H1 (cell line): ENCODE measurements at places on chromosomes 2 and 18. TPM values are rescaled to one million over a fixed set of nuclear protein-coding genes. Genes with fewer than 3 reads are reported as not detected.

DNA sequence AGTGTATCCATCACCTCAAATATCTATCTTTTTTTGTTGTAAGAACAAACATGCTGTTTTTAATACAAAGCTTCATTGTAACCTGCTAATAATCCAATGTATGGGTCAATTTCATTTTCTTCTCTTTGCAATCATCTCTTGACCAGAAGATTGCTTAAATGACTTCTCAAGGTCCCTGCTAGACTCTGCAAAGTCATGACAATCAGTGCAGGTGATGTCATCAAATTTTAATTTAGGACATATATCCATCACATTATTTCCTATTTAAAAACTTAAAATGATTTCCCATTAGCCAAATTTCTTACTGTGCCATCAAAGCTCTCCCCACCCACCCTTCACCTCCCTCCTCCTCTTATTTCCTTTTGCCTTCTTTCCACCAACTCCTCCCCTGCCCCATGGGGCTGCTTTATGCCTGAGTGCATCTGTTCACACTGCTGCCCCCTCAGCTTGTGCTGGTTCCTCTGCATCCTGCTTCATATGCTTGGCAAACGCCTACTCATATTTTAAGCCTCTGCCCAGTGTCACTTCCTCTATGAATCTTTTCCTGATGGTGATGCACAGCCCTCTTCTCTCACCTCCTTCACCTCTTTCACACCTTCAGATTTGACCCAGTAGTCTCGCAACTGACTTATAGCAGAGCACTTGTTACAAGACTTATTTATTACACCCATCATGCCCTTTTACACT lies 20.3 kb downstream of the PLEK start:
- no peak for DNase-seq

DNA sequence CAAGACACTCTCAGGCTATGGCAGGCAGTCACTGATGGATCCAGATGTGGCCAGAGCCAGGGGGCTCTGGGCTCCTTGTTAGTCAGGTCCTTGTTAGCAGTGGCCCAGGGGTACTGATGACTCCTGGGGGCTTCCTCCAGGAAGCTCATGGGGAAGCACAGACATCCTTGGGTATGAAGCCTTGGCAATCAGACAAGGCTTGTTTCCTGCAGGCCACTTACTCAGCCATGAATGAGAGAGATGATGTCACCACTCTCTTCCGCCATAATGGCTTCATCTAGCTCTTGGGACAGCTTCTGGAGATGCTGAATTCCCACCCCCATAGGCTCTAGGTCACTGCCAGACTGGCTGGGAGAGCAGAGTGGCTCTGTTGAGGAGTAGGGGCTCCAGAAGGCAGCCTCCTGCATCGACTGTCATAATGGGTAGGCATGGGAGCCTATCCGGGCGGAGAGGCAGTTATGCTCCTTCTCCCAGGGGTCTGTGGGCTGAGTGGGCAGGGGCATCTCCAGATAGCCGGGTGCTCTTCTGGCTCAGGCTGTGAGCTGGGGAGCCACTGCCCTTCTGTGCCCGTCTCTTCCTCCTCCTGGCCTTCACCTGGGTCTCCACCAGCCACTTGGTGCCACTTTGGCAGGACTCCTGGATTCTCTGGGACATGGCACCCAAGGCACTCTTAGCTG lies 40.2 kb upstream of the BMPR2 start:
- DNase-seq = no peak

The VWA3B gene
- not detected in 2 replicates for total RNA-seq

The AMMECR1L gene
- total RNA-seq = 18.8 and 19.7 TPM in 2 replicates

DNA sequence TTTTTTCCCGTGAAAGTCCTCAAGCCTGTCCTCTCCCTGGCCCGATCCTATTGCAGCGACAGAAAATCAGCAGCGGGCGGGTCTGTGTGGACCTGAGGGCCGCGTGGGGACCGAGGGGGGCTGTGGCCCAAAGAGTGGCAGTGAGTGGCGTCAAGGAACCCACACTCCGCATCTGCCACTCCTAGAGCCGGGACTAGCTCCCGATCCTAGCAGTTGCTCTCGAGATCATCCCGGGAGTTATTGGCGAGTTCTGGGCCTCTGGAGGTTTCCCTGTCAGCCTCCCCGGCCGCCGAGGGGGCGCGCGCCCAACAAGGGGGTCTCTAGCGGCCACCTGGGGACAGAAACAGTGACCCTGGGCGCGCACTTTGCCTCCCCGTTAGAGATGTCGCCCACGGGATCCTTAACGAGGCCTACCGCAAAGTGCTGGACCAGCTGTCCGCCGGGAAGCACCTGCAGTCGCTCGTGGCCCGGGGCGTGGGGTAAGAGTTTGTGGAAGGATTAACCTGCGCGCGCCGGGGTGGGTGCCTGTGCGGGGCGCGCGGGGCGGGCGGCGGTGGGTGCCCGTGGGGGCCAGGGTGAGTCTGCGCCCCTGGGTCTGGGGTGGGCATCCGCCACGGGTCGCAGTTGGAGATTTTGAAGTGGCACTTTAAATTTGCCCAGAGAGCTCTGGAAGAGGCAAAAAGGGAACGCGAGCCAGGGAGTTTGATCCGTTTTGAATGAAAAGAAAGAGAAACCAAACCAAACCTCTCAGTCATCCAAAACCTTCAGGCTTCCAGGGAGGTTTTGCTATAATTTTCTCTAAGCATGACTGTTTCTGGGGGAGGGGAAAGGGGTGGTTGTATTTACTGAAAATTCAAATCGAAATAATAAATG lies 3.5 kb downstream of the ADCYAP1 start:
- DNase-seq = peak; percentile 59

- no peak for DNase-seq
These were observed 399.1 kb upstream of the ATP5MC3 start for GRCh38 chr2:175580652-175581051.

The GEN1 gene
- 19.2 and 20.5 TPM in 2 replicates for total RNA-seq

- no peak for DNase-seq
These were observed 134.3 kb upstream of the TACR1 start for GRCh38 chr2:75333646-75334045.

The LIMS4 gene
- 1.4 TPM in 1 of 2 replicates, not detected in the other for total RNA-seq

The REG3A gene
- not detected in 2 replicates for total RNA-seq

DNA sequence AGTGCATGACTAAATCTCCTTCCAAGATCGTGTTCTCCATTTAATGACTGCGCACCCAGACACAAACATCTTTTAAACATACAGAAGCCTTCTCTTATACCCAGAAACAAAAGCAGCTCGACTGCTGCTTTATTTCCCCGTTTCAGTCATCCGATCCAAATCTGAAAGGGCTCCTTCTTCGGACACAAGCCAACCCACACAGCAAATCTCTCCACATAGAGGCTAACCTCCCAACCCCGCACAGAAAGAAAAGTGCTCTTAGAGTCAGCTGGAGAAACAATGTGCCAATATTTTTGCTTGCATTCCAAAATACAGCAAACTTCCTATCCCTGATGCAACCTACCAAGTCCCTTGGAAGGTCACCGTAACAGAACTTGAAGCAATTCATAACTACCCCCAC lies 29.1 kb downstream of the GAREM1 start:
- no peak for DNase-seq

DNA sequence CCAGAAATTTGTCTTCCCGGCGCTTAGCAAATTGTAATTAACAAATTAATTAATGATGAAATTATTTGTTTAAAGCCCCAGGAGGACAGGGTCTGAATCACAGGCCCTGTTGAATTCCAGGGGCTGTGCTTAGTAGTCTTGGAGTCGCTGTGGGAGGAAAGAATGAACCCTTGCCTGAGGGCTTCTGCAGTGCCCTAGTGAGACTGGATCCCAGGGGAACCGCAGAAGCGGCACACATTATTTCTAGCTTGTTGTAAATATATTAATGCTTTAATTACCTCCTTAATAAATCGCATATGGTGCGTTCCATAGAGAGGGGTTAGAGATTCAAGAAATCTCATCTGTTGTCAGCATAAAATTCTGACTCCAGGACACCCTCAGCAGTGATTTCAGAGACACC lies 235.4 kb downstream of the CELF4 start:
- DNase-seq = no peak

GRCh38 chr2:105321875-105322646 lies 7.5 kb downstream of the TGFBRAP1 start:
- DNase-seq = no peak

GRCh38 chr2:7165736-7166135 lies 248.5 kb downstream of the RNF144A start:
- no peak for DNase-seq

The MYCN gene
- 137 and 142 TPM in 2 replicates for total RNA-seq

DNA sequence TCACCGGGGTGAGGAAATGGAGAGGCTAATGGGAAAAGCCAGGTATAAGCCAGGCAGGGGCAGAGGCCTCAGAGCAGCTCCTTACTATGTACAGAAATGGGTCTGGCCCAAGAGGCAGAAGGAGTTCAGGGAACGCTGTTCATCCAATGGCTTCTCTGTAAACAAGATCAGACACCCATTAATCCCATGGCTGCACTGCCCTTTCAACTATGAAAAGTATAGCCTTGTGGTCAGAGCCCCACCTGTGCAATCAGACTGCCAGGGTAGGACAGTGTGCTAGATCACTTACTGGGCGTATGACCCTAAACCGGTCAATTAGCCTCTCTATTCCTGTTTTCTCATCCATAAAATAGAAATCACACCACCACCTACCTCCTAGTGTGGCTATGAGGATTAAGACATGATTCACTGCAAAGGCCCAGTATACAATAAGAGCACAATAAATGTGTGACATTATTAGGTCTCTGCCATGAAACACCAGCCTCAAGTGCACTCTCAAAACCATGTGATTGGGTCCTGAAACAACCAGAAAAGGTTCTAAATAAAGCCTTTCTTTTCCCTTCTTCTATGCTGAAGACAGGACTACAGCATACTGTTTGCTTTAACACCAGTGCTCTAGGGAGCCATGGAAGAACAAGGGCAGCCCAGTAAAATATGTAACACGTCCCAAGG lies 4.4 kb downstream of the ANKRD44 start:
- DNase-seq = no peak

DNA sequence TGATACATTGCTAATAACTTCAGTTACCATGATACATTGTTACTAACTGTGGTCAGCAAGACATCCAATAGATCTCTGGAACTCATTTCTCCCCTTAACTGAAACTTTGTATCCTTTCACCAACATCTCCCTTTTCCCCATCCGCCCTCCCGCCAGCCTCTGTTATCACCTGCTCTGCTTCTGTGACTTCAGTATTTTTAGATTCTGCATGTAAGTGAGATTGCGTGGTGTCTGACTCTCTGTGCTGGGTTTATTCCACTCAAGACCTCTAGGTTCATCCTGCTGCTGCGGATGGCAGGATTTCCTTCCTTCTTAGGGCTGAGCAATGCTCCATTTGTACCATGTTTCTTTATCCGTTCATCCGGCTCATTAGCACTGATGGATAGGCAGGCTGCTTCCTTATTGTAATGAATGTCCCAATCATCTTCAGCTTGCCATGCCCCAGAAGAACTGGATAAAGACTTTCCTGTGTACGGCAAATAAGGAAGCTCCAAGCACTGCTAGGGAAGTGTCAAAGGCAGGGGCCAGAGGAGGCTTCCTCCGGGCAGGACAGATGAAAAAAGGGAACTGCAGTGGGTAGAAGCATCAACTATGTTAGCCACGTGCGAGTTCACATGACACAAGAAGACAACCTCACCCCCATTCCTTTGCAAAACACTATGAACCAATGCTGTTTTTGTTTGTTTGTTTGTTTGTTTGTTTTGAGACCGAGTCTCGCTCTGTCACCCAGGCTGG lies 113.4 kb downstream of the EIPR1 start:
- DNase-seq = no peak

The M1AP gene
- 4.8 and 5.1 TPM in 2 replicates for total RNA-seq

DNA sequence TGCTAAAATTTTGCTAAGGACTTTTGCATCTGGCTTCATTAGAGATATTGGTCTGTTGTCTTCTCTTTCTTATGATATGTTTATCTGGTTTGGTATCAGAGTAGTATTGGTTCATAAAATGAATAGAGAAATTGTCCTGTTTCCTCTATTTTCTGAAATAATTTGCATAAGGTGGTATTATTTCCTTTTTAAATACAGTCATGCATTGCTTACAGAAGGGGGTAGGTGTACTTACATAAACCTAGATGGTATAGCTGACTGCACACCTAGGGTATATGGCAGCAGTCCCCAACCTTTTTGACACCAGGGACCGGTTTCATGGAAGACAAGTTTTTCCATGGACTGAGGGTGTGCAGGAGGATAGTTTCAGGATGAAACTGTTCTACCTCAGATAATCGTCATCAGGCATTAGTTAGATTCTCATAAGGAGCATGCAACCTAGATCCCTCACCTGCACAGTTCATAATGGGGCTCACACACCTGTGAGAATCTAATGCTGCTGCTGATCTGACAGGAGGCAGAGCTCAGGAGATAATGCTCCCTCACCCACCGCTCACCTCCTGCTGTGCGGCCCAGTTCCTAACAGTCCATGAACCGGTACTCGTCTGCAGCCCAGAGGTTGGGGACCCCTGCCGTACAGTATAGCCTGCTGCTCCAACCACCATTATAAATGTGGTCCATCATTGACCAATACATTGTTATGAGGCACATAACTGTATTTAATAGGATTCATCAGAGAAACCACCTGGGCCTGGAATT lies 189.2 kb downstream of the FAM210A start:
- DNase-seq = no peak

GRCh38 chr2:234565842-234566619 lies 69.2 kb upstream of the ARL4C start:
- DNase-seq = no peak
